Hepatocyte (in vitro differentiated cells): ENCODE measurements at places on chromosomes 16 and 17.

GRCh38 chr17:17921192-17922069 is 50.8 kb downstream of the TOM1L2 start:
- H3K27me3 ChIP-seq: no peaks in the 10 kb centered on the region
- no peak overlapping the region for H3K4me3 ChIP-seq
- peaks cover 35% of the 10 kb centered on the region for H3K4me1 ChIP-seq
- H3K36me3 ChIP-seq: no peaks in the 10 kb centered on the region
- DNase-seq: peak; percentile 64

GRCh38 chr16:83441517-83441916 is 366.3 kb upstream of the HSBP1 start:
- no peak overlapping the region for H3K27ac ChIP-seq
- no peak for DNase-seq
- no peaks in the 10 kb centered on the region for H3K4me1 ChIP-seq
- no peak overlapping the region for H3K4me3 ChIP-seq

DNA sequence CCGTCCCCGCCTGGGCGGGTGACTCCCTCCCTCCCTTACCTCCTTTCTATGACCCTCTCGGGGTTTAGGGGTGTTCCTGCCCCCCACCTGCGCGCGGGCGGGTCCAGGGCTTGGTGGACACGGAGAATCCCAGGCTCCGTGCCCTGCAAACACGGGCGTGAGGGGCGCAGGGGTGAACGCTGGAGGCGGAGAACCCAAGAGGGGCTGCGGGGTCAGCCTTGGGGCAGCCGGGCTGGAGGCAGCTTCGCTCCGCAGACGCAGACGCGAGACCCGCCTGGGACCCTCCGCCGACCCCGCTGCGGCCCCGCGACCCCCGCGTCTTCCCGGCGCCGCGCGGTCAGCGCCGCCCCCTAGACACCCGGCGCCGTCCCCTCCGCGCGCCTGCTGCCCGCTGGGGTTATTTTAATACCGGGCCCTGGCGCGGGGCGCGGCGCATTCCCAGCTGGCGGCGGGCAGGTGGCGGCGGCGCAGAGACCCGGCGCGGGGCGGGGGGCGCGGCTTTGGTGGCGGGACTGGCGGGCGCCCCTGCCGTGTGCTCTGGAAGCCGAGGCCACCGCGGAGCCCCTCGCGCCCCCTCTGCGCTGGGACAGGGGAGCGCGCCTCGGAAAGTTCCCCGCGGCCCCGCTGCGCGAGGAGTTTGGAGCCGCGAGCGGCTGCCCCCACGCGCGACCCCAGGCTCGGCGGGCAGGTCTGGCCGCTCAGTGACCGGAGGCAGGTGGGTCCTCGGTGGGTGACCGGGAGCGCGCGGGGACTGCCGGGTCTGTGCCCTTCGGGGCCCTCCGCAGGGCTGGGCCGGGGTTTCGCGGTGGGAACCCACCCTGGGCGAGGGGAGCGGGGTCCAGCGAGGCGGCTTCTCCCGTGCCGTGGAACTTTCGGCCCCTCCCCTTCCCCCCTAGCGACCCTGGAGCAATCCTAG is at the start of gene UTS2R:
TSS of gene UTS2R (plus strand) at position 433 of the 916 bp plus-strand sequence. CDS start 2,560 bp downstream, outside the sequence.
- no peak within 1 kb of the TSS for H3K27ac ChIP-seq
- peaks cover 9% of the 10 kb centered on the region for H3K4me1 ChIP-seq
- no peaks in the 10 kb centered on the region for H3K36me3 ChIP-seq
- peaks cover 37% of the 10 kb centered on the region for H3K27me3 ChIP-seq
- no peak for DNase-seq
- H3K4me3 ChIP-seq: no peak within 1 kb of the TSS

DNA sequence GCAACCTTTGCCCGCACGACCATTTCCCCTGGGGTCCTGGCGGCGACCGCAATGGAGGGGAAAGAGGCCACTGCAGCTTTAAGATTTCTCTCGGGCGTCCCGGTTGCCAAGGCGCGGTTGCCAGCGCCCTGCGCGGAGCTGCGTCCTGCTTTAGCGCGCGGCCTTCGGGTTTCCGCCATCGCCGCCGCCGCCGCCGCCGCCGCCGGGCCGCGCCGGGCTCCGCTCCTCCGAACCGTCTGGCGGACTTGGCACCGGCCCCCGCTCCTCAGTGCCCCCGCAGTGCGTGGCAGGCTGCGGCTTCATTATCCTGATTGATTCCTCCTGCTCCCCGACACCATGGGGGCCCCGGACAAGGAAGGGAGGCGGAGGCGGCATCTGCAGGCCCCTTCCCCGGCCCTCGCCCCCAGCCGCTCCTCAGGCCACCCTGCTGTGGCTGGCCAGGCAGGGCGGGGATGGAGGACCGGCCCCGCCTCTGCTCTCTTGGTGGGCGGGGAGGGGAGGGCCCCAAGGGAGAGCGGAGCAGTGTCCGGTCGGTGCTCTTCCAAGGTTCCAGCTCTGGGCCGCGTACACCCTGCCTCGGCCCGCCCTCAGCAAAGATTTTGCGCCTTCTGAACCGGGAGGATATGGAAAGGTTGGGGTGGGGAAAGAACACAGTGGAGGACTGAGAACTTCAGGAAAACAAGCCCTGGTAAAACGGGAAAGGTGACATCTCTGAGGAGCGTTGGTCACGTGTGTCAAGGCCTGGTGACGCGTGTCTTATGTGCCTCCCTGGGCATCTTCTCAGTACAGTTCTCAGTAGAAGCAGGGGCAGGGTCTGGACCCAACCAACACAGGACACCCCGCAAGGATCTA is 34.0 kb downstream of the NEUROD2 start:
- peaks cover 3% of the 10 kb centered on the region for H3K27me3 ChIP-seq
- peak overlapping the region; percentile 70 for H3K4me3 ChIP-seq
- H3K27ac ChIP-seq: peak overlapping the region; percentile 46
- no peaks in the 10 kb centered on the region for H3K36me3 ChIP-seq
- H3K4me1 ChIP-seq: peaks cover 4% of the 10 kb centered on the region
- peak; percentile 76 for DNase-seq

DNA sequence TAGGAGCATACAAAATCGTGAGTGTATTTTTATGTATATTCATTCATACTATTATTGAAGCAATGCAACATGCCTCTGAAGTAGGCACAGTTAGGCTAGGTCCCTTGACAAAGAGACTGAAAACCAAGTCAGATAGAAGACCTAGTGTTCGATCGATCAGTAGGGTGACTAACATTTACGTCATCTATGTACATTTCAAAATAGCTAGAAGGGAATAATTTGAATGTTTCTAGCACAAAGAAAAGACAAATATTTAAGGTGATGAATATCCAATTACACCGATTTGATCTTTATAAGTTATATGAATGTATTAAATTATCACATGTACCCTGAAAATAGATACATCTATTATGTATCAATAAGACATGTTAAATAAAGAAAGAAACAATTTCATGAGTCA is 610.1 kb downstream of the TOX3 start:
- no peak for DNase-seq
- no peaks in the 10 kb centered on the region for H3K4me1 ChIP-seq
- H3K27ac ChIP-seq: no peak overlapping the region

DNA sequence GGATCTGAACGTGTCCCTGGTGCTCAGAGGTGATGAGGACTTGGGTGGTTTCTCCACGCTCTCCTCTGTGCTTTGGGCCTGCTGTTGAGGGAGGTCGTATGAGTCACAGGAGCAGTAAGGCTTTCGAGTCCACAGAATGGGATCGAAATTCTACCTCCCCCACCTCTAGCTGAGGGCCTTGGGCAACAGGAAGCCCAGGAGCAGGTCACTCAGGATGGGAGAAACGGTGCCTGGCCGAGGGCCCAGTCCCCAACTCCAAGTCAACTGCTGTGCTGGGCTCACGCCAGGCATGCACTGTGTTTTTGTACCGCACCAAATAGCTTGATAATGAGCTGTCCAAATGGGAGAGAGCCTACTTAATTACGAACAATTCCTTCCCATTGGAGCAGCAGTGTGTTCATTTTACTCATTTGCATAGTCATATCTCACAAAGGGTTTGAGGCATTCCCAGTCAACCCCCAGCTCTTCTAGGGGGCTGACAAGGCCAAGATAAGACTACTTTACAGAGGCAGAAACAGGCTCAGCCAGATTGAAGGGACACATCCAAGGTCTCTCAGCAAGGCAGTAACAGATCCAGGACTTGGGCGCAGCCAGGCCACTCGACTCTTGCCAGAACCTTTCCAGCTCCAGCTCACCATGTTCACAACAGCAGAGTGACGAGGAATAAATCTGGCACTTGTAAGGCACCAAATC is 53.6 kb downstream of the WNT3 start:
- no peak overlapping the region for H3K4me3 ChIP-seq
- no peaks in the 10 kb centered on the region for H3K4me1 ChIP-seq
- no peaks in the 10 kb centered on the region for H3K36me3 ChIP-seq
- no peaks in the 10 kb centered on the region for H3K27me3 ChIP-seq
- H3K27ac ChIP-seq: no peak overlapping the region

DNA sequence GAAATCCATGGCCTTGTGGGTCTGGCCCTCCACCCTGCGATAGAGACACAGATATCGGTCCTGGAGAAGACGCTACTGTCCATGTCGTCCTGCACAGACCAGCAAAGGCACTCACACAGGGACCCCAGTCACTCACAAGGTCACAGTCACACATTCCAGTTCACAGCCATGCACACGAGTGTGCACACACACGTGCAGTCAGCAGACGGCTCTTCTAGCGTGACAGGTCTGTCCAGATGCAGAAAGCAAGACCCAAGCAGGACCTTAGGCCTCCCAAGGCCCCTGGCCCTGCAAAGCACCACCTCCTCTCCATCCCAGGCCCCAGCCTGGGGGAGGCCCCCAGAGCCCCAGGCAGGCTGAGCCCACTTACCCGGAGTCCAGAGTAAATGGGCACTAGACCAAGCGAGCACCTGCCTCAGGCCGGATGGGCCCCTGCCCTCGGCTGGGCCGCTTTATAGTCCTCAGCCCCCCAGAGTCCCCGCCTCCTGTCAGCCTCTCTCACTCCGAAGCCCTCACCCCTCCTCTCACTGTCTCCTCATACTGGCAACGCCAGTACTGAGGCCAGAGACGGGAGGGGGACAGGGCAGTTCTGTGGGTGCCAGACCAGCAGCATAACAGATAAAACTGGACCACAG is at the start of gene PPY:
TSS of gene PPY (minus strand) at position 426 of the 635 bp plus-strand sequence. CDS start 822 bp downstream, outside the sequence.
- H3K4me1 ChIP-seq: peaks cover 3% of the 10 kb centered on the region
- no peaks in the 10 kb centered on the region for H3K27me3 ChIP-seq
- no peak within 1 kb of the TSS for H3K27ac ChIP-seq
- H3K4me3 ChIP-seq: no peak within 1 kb of the TSS
- DNase-seq: no peak

DNA sequence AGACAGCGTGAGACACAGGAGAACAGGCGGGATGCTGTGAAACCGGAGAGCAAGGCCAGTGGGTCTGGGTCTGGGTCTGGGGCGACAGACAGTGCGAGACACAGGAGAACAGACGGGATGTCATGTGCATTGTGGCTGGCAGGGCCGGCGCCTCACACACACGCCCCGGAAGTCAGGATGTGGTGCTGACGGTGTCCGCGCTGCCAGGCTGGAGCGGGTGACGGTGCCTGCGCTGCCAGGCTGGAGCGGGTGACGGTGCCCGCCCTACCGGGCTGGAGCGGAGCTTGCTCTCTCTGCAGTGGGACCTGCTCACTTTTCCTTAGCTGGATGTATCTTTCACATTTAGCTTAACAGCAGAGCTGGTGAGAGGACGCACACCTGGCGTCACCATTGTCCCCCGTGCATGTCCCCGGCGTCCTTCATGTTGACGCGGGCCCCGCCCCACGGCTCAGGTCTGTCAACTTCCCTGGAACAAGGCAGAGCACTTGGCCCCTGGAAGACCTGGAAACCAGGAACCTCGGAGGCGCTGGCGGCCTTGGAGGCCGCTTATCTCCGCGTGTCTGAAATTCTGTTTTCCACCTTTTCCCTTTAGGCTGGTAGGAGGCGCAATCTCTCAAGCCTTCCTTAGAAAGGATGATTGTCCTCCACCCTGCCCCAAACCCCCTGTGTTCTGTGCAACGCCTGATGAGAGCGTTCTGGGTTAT is 43.0 kb upstream of the ZNF750 start:
- peaks cover 24% of the 10 kb centered on the region for H3K4me1 ChIP-seq
- H3K36me3 ChIP-seq: no peaks in the 10 kb centered on the region
- peak; percentile 51 for DNase-seq
- peak overlapping the region; percentile 76 for H3K27ac ChIP-seq

DNA sequence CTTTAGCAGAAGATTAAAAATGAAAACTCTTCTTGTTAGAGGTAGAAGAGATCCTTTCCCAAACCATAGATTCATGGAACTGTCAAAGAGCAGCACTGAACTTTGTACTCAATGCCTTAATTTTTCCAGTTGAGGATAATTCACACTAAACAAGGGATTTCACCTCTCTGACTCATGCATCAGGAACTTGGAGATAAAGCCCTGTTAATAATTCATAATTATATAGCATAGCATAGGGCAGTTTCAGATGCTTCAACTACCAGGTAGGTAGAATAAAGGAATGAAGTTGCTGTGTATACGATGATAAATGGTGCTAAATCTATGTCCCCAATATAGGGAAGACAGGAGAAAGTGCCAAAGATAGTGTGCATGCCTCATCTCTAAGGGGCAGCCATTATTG is 450.4 kb downstream of the MAF start:
- DNase-seq: peak; percentile 37
- H3K4me1 ChIP-seq: peaks cover 6% of the 10 kb centered on the region
- H3K4me3 ChIP-seq: no peak overlapping the region
- H3K27ac ChIP-seq: peak overlapping the region; percentile 82
- no peaks in the 10 kb centered on the region for H3K27me3 ChIP-seq

DNA sequence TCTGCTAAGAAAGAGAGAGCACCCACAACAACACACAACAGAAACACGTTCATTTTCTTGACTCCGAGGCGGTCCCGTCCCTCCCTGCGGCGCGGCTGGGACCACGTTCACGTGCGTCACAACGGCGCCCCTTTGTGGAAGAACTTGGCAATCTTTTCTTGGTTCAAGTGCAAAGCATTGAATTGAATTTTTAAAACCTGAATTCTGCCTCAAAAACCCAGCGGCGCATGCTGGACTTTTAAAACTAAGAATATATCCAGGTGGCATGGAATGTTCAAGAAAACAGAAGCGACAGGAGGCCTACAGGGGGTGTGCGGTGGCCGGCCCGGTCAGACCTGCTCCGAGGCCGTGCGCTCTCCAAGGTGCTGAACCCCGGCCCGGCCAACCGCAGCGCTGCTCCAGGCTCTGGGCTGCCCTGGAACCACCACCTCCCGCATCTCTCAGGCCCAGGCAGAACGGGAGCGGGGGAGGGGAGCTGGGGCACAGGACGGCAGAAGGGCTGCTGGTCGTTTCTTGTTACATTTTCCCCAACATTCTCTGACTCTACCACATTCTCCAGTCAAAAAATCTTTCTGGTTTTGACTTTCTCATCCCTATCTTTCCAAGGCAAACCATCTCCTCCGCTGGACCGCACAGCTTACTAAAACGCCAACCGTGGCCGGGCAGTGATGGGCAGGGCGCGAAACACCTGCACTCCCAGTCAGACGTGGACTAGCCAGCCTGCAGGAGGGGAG is 3.4 kb upstream of the HEXD start:
- H3K4me3 ChIP-seq: no peak overlapping the region
- DNase-seq: peak; percentile 89
- no peak overlapping the region for H3K27ac ChIP-seq

GRCh38 chr16:88784856-88785105 is 239 bp downstream of the PIEZO1 start:
- DNase-seq: no peak
- H3K27me3 ChIP-seq: no peaks in the 10 kb centered on the region
- H3K27ac ChIP-seq: peak overlapping the region; percentile 73
- H3K4me1 ChIP-seq: peaks cover 37% of the 10 kb centered on the region
- peak overlapping the region; percentile 93 for H3K4me3 ChIP-seq
